CD4-positive, alpha-beta T cell (primary cell): ENCODE measurements at places on chromosomes 5 and 9.

GRCh38 chr5:663436-664342 is 29.5 kb downstream of the TPPP start:
- no peaks in the 10 kb centered on the region for H3K4me1 ChIP-seq
- DNase-seq, result no peak
- no peak overlapping the region for H3K27ac ChIP-seq

- H3K27me3 ChIP-seq, result peaks cover 3% of the 10 kb centered on the region
- H3K4me1 ChIP-seq, result peaks cover 23% of the 10 kb centered on the region
- peaks cover 16% of the 10 kb centered on the region for H3K36me3 ChIP-seq
- H3K27ac ChIP-seq, result no peak overlapping the region
- no peak overlapping the region for H3K4me3 ChIP-seq
Observed at GRCh38 chr5:149367249-149367971, 9.6 kb downstream of the PCYOX1L start.

DNA sequence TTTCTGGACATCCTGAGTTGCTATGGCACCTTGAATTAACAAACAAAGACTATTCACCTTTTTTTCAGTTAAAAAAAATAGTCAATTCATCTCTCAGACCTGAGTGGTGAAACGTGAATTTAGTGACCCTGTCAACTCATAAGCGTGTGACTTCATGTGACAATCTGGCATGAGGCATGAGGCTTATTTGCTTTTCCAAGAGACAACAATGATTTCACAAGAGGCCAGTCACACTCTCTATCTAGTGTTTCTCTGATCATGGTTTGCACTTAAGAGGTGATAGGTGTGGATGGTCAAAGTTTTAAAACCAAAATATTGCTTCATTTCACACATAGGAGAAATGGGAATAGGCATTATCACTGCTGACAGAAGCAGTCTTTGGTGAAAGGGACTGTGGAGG is 559.6 kb upstream of the ACO1 start:
- H3K27ac ChIP-seq, result no peak overlapping the region
- no peaks in the 10 kb centered on the region for H3K36me3 ChIP-seq
- H3K27me3 ChIP-seq, result no peaks in the 10 kb centered on the region
- no peaks in the 10 kb centered on the region for H3K4me1 ChIP-seq
- no peak for DNase-seq
- no peak overlapping the region for H3K4me3 ChIP-seq

DNA sequence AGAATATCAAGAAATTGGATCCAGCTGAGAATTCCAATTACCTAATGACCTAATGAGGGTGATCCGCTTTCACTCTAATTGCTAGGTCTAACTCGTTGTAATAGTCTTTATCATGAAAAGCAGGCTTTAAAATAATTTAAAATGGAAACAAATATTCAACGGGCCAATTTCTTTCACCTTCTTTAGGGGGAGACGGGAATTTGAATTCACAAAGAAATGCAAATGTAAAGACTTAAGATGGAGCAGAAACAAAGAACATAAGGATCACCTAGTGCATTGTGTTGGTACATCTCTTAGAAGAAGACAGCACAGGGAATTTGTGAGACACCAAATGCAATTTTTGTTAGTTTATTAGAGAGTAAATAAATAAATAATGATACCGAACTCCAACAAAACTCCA is 1.5 kb upstream of the KCNN2 start:
- H3K36me3 ChIP-seq, result no peaks in the 10 kb centered on the region
- H3K4me1 ChIP-seq, result no peaks in the 10 kb centered on the region
- H3K4me3 ChIP-seq, result no peak overlapping the region
- DNase-seq, result no peak
- H3K27me3 ChIP-seq, result peaks cover 28% of the 10 kb centered on the region

DNA sequence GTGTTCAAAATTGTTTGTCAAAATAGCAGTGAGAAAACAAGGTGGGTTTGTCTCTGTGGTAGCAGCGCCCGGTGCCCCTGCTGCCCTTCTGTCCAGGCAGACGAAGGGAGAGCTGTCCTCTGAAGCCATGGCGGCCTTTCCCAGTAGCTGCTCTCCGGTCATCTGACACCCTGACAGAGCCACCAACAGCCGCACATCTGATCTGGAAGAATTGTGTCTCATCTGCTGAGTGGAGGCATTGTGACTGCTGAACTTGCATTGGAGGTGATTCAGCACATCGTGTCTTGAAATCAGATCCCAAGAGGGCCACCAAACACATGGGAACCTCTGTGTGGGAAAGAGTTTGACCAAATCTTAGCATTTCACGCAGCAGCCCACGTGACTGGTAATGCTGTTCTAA is 337.6 kb upstream of the IRX1 start:
- H3K4me3 ChIP-seq, result no peak overlapping the region
- H3K27me3 ChIP-seq, result no peaks in the 10 kb centered on the region
- H3K27ac ChIP-seq, result no peak overlapping the region
- no peaks in the 10 kb centered on the region for H3K36me3 ChIP-seq
- DNase-seq, result no peak

DNA sequence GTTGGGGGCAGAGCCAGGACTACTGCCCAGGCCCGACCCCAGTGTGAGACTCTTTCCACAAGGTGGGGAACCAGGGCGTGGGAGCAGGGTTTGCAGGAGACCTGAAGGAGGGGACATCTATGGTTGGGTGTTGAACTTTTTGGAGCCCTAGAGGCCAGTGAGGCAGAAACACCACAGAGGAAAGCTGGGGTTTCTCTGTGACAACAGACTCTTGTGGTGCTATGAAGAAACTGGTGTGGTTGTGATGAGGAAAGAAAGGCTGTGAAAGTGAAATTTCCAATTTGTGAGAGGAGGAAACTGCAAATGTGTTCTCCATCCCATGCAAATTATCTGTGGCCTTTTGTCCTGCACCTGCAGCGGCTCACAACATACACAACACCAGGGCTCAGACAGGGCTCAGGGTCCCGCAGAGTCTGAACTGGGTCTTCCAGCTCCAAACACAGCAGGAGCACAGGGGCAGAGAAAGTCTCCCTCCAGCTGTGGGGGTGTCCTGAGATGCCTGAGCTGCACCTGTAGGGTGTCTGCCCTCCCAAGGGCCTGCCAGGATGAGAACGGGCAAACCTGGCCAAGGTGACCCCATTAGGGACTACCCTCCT is 51.4 kb upstream of the GRHPR start:
- no peak overlapping the region for H3K4me3 ChIP-seq
- DNase-seq, result no peak
- H3K4me1 ChIP-seq, result no peaks in the 10 kb centered on the region
- no peaks in the 10 kb centered on the region for H3K27me3 ChIP-seq
- H3K36me3 ChIP-seq, result no peaks in the 10 kb centered on the region
- H3K27ac ChIP-seq, result no peak overlapping the region

DNA sequence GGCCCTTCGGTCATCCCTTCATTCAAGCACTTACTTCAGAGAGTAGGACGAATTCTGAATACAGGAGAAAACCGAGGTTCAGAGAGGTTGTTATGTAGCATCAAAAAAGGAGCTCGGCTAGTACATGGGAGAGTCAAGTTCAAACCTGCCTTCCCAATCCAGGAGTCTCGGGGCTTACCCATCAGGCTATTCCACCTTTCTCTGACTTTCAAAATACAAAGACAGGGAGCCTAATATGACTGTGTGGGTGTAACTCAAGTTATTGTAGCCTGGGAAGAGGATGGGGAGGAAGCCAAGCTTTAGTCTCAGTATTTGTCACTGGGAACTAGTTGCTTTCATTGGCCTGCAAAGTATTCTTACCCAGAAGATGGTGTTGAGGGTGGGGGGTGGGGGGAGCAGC is 274.8 kb upstream of the PANK3 start:
- H3K4me3 ChIP-seq, result no peak overlapping the region
- H3K27ac ChIP-seq, result no peak overlapping the region
- no peaks in the 10 kb centered on the region for H3K36me3 ChIP-seq
- no peaks in the 10 kb centered on the region for H3K4me1 ChIP-seq
